Stimulated activated CD8-positive, alpha-beta memory T cell treated with anti-CD3 and anti-CD28 coated beads, Interleukin-12 subunit alpha, Interleukin-12 subunit beta, amount 100 ng/mL, for 4 hours (primary cell): ENCODE measurements at places on chromosomes 12 and 14.

DNA sequence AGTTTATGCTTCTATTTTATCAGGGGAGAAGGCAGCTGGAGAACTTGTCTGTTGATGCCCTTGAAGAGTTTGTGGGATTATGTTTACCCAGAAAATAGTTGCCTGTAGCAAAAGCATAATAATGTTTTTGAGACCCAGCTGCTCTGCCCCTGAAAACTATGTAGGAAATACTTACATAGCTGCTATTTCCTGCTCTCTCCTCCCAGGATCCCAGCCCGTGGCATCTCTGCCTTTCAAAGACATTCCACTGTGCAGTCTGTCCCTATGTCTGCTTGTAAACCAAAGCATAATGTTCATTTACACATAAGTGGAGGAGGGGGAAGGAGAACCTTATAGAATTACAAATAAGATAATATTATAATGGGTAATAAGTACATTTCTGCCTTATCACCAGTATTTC is 198.7 kb downstream of the SYT1 start:
- DNase-seq = no peak

DNA sequence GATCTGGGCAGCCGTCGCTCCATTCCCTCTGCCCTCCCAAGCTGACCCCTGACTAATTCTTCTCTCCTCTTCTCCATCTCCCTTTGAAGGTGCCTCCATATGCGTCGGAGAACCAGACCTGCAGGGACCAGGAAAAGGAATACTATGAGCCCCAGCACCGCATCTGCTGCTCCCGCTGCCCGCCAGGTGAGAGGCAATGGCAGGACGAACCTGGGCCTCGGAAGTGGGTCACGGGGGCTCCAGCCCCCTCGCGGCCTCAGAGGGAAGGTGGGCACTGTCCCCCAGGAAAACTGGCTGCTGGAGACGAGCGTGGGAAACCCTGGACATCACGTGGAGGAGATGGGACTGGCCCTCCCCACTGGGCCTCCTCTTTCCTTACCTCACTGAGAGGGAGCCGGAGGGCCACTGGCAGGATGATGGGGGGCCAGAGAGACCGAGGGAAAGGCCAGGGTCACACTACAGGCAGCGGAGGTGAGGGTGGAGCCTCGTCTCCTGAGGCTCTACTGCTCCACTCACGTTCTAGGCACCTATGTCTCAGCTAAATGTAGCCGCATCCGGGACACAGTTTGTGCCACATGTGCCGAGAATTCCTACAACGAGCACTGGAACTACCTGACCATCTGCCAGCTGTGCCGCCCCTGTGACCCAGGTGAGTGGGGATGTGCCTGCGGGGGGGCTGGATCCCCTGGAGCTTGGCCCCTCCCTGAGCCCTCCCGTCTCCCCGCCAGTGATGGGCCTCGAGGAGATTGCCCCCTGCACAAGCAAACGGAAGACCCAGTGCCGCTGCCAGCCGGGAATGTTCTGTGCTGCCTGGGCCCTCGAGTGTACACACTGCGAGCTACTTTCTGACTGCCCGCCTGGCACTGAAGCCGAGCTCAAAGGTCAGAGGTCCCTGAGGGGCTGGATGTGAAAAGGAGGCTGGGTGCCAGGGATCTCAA is 806 bp downstream of the LTBR start:
- no peak for DNase-seq

DNA sequence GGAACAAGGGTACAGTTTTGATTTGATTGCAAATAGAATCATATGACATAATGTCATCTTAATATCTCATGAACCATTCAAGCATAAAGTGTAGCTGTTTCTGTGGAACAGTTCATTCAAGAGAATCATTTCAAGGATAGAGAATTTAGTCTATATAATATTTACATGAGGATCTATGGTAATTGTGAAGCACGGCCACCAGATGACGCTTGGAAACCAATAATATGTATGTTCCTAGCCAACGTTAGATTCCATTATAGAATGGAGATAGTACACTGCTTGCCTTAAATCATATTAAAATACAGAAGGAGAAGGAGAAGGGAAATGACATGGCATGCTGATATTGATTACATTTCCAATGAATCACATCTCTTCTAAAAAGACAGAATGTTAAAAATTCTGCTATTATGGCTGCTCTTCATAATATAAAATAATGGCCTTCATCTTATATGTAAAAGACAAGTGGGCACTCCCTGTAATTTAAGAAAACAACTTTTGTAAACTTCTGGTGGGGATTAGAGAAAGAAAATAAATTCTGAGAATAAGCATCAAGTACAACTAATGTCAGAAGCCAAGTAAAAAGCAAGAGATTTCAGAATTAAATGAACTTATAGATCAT is 351.0 kb downstream of the NAV3 start:
- no peak for DNase-seq

DNA sequence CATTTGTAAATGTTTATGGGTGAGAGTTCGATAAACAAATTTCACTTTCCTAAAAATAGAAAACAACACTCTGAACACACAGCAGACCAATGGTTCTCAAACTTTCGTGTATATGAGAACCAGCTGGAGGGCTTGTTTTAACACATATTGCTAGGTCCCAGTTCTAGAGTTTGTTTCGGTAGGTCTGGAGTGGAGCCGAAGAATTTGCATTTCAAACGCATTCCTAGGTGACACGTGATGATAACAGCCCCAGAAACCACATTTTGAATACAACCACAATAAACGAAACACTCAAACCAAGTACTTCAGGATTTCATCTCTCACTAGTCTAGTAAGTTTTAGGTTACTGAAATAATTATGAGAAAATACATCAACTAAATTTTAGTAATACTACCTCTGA is 17.1 kb downstream of the SEC23A start:
- no peak for DNase-seq

DNA sequence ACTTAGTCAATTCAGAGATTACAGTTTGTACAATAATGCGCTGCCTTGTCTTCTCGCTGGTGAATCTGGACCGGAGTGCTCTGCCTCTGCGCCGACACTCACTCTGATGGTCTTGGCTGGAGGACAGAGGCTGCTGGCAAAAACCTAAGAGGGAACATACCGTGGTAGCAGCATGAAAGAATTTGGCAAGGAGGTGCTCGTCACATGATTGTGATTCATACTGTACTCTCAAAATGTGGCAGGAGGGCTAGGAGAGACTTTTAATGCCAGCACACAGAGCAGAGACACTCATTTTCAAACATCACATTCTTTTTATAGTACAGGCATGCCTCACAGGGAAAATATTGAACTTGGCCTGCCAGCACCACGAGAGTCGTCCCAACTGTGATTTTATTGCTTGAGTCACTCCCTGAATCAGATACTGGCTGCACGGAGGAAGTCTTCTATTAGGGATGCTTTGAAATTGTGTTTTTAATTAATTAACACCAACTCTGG is 67.8 kb downstream of the HMGA2 start:
- DNase-seq = no peak

GRCh38 chr14:92819011-92819597 is 25.0 kb downstream of the GOLGA5 start:
- no peak for DNase-seq

DNA sequence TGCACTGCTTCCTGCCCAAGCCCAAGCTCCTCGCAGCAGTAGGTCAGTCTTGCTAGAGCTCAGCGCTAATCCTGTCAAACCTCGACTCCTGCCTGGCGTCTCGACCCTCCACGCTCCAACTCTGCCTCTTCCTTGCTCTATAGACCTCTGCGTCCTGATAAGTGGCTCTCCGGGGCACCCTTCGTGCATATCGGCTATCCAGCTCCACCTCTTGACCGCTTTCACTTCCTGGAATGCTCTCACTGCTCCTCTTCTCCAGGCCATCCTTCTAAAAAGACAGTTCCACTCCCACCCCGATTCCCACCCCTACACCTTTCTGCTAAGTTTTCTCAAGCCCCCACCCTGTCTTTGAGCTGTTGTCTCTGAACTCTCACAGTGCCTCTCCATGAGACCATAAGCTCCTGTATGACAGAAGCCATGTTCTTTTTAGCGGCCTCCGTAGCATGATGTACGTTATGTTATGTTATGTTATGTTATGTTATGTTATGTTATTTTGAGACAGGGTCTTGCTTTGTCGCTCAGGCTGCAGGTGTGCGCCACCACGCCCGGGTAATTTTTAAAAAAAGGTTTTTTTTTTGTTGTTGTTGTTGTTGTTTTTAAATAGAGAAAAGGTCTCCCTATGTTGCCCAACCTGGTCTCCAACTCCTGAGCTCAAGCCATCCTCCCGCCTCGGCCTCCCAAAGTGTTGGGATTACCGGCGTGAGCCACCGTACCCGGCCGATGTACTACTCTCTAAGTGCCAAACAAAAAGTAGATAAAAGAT is 601 bp downstream of the COX14 start:
- DNase-seq = no peak

GRCh38 chr12:95763809-95764253 is 26.7 kb downstream of the NTN4 start:
- DNase-seq = no peak

DNA sequence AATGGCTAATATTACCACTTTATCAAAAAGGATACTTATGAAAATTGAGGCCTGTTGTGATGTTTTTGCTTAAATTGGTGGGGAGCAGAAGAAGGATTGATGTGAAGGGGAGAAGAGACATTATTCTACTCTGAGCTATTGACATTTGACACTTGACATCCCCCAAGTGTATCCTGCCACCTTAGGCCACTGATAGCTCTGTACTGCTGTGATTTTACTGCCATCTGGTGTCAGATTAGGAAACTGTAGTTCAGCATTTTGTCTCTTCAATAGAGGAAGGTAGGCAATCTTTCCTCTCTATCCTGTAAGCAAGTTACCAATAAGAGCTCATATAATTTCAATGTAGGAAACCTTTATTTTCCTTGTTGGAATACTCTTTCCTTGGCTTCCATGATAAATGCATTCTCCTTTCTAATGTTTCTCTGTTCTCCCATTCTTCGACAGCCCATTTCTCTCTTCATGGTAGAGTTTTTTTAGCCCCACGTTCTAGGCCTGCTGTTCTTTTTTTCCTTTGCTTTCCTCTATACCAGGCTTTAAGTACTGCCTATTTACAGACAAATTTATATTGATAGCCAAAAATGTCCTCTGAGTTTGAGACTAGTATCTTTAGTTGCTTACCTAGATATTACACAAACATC is 46.3 kb downstream of the PPHLN1 start:
- DNase-seq = no peak

- DNase-seq = no peak
These were observed 9.7 kb upstream of the RPS26 start for GRCh38 chr12:56031987-56032386.

- DNase-seq = no peak
These were observed 10.1 kb downstream of the CCND2 start for GRCh38 chr12:4283512-4284255.

DNA sequence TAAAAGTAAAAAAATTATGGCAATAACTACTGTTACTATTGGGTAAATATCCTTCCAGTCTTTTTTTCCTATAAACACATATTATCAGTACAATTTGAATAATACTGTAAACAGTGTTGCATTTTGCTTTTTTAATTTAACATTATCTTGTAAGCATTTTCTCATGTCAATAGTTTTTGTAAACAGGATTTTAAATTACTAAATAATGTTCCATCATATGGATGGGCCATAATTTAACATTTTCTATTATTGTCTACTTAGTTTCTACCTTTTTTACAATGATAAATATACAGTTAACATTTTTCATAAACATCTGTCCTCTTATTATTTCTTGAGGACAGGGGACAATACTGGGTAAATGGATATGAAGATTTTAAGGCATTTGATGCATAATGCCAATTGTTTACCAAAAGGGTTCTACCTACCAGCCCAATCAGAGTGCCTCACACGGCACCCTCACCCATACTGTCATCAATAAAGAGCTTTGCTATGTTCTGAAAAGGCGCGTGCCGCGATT is 759 bp upstream of the ACVR1B start:
- no peak for DNase-seq

GRCh38 chr12:120353556-120354317 is 15.2 kb downstream of the MSI1 start:
- no peak for DNase-seq

GRCh38 chr14:19993438-19993837 is 8.5 kb upstream of the OR4Q2 start:
- no peak for DNase-seq

GRCh38 chr12:5908251-5908650 is 36.8 kb downstream of the ANO2 start:
- DNase-seq = no peak

- DNase-seq = no peak
These were observed 35.7 kb upstream of the EML1 start for GRCh38 chr14:99757331-99758070.

DNA sequence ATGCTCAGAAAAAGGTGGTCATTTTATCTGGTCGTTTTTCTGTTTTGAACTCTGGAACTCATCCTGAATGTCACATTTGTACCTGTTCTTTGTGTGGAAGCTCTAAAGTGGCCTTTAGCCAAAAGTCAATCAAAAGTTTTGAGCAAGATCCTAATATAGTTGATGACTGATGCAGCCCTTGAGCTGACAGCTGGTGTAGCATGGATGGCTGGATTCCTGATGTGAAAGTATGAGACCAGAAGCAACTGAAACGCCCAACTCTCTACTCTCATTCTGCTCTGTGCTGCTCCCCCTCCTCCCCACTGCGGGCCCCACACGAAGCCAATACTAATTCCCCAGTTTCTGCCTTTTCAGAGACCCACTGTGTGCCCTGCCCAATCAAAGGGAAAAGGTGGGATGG is 10.3 kb upstream of the MYH7 start:
- no peak for DNase-seq

DNA sequence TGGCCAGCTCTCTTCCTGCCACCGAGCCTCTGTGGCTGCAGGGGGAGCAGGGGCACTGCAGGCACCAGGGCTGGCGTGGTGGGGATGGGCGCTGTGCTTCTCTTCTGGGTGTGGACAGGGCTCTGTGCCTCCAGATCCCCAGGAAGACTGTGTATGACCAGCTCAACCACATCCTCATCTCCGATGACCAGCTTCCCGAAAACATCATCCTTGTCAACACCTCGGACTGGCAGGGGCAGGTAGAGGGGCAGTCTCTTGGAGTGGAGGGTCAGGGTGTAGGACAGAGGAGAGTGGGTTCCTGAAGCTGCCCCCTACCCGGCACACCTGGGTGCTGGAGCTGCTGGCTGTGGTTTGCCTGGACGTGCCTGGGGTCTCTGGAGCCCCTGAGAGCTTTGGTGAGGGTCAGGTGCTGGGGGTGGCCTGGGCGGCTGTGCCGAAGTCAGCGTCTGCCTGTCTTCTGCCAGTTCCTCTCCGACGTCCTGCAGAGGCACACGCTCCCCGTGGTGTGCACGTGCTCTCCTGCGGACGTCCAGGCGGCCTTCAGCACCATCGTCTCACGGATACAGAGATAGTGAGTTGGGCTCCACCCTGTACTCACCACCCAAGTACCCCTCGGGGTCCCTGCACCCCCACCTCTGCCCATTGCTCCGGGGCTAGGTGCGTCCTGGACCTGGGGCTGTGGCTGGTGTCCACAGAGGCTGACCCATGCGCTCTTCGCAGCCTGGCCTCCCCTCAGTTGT is 15.8 kb upstream of the TEX22 start:
- DNase-seq = no peak

DNA sequence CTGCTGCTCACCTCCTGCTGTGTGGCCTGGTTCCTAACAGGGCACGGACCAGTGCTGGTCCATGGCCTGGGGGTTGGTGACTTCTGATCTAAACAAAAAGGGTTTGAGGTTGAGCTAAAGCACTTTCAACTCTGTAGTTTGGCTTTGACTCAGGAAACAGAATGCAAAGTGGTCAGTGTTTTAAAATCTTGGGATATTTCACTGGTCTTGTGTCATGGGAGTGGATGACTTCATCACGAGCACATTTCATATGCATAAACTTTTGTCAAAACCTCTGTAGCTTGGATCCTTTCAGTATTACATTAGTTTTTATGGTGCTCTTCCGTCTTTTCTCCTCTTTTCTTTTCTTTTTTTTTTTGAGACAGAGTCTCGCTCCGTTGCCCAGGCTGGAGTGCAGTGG is 25.6 kb downstream of the FAM161B start:
- no peak for DNase-seq
